ENCODE measurements at places on chromosomes 7 and 10. TPM values are rescaled to one million over a fixed set of nuclear protein-coding genes. Genes with fewer than 3 reads are reported as not detected.

FAM131B gene
- polyA plus RNA-seq = 1.2 TPM

CYP3A4 gene
- polyA plus RNA-seq = not detected

GRCh38 chr10:12631216-12631615, 281.9 kb downstream of the CAMK1D start:
- H3K27ac ChIP-seq = no peak overlapping the region
- H3K36me3 ChIP-seq = peaks cover 4% of the 10 kb centered on the region
- H3K4me1 ChIP-seq = peaks cover 14% of the 10 kb centered on the region
- DNase-seq = no peak
- H3K27me3 ChIP-seq = peaks cover 5% of the 10 kb centered on the region

DNA sequence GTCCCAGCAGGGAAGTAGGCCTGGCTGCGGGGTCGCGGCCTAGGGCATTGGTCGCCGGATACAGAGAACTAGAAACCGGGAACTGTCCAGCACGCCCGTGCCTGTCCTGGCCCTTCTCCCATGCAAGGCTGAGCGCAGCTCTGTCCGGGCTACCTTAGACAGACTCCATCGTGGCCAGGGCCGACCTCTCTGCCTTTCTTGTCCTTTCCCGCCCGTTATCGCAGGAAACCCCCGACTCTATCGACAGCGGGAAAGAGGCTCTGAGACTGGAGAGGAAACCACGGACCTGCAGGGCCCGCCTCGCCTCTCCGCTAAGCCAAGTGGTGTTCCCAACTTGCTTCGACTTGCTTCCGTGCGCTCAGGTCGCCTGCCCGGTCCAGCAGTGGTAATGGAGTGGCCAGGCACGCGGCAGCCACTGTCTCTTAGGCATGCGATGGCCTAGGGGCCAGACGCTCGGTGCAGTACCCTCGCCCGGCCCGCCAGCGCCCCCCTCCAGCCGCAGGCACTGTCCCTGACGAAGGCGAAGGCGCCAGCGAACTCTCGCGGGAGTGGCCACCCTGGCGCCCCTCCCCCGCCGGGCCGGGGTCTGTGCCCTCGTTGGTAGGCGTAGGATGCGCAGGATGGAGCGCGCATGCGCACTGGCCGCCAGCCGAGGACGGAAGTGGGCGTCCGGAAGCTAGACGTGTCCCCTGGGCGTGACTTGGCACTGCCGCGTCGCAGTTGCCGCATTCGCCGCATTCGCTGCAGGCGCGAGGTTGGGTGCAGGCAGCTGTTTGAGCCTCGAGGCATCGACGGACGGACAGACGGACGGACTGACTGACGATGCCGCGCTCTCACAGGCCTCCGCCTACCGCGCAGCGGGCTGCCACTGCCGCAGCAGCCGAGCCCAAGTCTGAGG, 54.4 kb downstream of the MCMBP start:
- H3K27me3 ChIP-seq = peaks cover under 1% of the 10 kb centered on the region
- peaks cover 21% of the 10 kb centered on the region for H3K4me1 ChIP-seq
- H3K27ac ChIP-seq = no peak overlapping the region
- H3K36me3 ChIP-seq = peaks cover 34% of the 10 kb centered on the region
- peak overlapping the region; percentile 28 for H3K4me3 ChIP-seq

GRCh38 chr7:130734815-130735716, 1.1 kb upstream of the KLF14 start:
- H3K27ac ChIP-seq = no peak overlapping the region
- no peaks in the 10 kb centered on the region for H3K36me3 ChIP-seq
- H3K27me3 ChIP-seq = peaks cover 39% of the 10 kb centered on the region
- H3K4me3 ChIP-seq = peak overlapping the region; percentile 86
- peaks cover 12% of the 10 kb centered on the region for H3K4me1 ChIP-seq

- no peak overlapping the region for H3K27ac ChIP-seq
- no peak for DNase-seq
- peaks cover 5% of the 10 kb centered on the region for H3K27me3 ChIP-seq
- peaks cover 2% of the 10 kb centered on the region for H3K4me1 ChIP-seq
- no peak overlapping the region for H3K4me3 ChIP-seq
Observed at GRCh38 chr10:3452683-3453361, 280.2 kb upstream of the PITRM1 start.

- H3K27me3 ChIP-seq = no peaks in the 10 kb centered on the region
- H3K36me3 ChIP-seq = no peaks in the 10 kb centered on the region
- H3K4me1 ChIP-seq = no peaks in the 10 kb centered on the region
- no peak overlapping the region for H3K27ac ChIP-seq
- no peak overlapping the region for H3K4me3 ChIP-seq
Observed at GRCh38 chr7:14478834-14479510, 423.6 kb downstream of the DGKB start.

DNA sequence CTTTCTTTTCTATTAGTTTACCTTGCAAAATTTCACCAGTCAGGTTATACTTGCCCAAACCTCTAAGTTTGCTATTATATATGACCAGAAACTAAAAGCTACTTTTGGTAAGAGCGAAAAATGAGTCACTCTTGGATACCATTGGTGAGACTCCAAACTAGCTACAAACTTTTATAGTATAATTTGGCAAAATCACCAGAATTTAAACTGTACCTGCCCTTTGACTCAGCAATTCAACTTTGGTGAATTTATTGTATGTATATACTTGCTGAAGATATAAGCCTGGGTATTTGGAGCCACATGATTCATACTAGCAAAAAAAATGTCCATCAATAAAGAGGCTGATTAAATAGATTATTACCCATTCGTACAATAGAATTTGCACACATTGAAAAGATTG, 178.7 kb upstream of the STEAP1 start:
- H3K4me3 ChIP-seq = no peak overlapping the region
- H3K4me1 ChIP-seq = no peaks in the 10 kb centered on the region
- DNase-seq = no peak
- no peaks in the 10 kb centered on the region for H3K36me3 ChIP-seq

DNA sequence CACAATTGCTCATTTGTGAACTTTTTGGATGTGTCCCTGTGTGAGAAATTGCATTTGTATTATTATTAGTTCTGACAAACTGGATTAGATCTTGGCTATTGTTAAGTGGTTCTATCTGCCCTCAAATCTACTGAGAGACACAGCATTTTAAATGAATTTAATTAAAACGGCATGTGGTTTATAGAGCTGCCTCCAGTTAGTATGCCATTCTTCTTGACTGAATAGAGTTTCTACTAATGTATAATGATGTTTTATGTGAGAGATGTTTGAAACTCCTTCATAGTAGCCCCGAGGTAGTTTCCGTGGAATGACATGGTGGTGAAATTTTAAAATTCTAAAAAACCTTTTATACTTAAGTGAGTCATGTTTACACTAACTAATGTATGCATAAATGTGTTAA, 110.9 kb downstream of the DYNC1I1 start:
- no peaks in the 10 kb centered on the region for H3K36me3 ChIP-seq
- no peak overlapping the region for H3K4me3 ChIP-seq
- DNase-seq = no peak
- H3K4me1 ChIP-seq = no peaks in the 10 kb centered on the region
- H3K27me3 ChIP-seq = peaks cover 3% of the 10 kb centered on the region

DNA sequence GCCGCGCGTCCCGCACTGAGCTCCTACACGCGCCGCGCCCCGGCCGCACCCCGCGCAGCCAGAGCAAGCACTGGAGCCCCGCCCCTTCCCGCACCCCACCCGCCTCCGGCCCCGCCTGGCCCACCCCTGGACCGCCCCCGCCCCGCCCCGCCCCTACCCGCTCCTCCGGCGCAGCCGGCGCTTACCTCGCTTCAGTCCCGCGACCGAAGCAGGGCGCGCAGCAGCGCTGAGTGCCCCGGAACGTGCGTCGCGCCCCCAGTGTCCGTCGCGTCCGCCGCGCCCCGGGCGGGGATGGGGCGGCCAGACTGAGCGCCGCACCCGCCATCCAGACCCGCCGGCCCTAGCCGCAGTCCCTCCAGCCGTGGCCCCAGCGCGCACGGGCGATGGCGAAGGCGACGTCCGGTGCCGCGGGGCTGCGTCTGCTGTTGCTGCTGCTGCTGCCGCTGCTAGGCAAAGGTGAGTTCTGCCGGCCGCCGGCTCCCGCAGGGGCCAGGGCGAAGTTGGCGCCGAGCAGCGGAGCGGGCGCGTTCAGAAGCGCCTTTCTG, at the start of gene RET:
Gene RET, plus strand, starts transcription at position 194 of the 545 bp plus-strand sequence. Its CDS starts 190 bp downstream, at position 384.
- peak within 1 kb of the TSS; percentile 38 for H3K4me3 ChIP-seq
- no peaks in the 10 kb centered on the region for H3K36me3 ChIP-seq

- H3K4me1 ChIP-seq = no peaks in the 10 kb centered on the region
- H3K27me3 ChIP-seq = peaks cover 4% of the 10 kb centered on the region
- H3K4me3 ChIP-seq = no peak overlapping the region
- no peak for DNase-seq
- H3K27ac ChIP-seq = no peak overlapping the region
Observed at GRCh38 chr10:80917636-80918035, 379.9 kb downstream of the SH2D4B start.

GBX1 gene
- polyA plus RNA-seq = not detected

- no peak for DNase-seq
- no peak overlapping the region for H3K4me3 ChIP-seq
- H3K36me3 ChIP-seq = no peaks in the 10 kb centered on the region
- H3K4me1 ChIP-seq = no peaks in the 10 kb centered on the region
Observed at GRCh38 chr10:78416031-78417011, 382.7 kb downstream of the RPS24 start.

DNA sequence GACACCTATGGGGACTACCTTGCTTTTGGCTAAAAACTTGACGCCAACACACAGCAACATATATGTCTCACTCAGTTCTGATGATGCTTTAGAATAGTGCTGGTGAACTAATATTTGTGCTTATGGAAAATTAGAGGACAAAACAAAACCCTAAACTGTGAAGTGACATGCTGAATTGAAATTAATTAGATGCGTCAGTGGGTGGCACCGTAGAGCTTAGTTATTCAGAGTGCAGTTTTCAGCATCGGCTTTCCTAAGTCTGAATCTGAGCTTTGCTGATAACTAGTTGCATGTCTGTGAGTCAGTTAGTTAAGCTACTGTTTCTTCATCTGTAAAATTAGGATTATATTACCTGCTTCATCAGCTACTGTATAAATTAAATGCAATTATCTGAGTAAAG, 245.0 kb upstream of the SORCS1 start:
- H3K27ac ChIP-seq = no peak overlapping the region
- no peaks in the 10 kb centered on the region for H3K4me1 ChIP-seq
- DNase-seq = no peak
- no peaks in the 10 kb centered on the region for H3K27me3 ChIP-seq
- no peak overlapping the region for H3K4me3 ChIP-seq
